ENCODE measurements at places on chromosomes 5 and 9. TPM values are rescaled to one million over a fixed set of nuclear protein-coding genes. Genes with fewer than 3 reads are reported as not detected.

The PCDHB10 gene
- 2.9 TPM for total RNA-seq

The ENG gene
- total RNA-seq, result 4.0 TPM

DNA sequence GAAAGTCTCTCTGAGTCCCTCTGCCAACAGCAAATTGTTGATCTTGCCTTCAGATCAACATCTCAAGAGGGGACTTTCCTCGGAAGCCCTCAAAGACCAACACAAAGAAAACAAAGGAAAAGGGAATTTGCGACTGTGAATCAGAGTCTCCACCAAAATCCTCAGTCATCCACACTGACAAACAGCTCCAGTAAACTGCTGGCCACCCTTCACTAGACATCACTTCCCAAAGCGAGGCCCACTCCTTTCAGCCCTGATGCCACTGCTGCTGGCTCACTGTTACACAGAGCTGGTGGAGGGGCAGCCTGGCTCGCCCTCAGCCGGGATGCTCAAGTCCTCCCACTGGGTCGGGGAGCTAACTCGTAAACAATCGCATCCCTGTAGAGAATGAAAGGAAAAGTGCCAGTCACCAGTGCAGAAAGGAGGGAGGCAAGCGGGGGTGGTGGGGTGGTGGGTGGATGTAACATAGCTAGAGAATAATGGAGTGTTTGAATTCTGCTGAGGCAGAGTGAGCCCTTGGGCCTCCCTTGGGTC is 1.3 kb downstream of the FGF1 start:
- DNase-seq, result peak; percentile 88

DNA sequence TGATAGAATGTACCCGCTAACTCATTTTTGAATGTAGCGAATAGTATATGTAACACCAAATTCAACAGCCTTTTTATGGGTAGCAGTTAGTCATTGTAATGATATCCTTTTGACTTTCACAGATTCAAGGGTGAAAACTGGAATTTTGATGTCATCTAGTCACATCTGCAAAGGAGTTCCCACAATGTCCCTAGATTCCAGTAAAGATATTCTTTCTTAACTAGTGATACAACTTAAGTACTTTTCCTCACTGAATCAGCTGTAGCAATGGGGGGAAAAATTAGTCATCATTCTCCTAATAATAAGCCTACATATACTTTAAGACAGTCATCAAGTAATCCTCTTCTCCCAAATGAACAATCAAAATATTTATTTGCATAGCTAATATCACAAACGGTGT is 11.5 kb upstream of the SSBP2 start:
- DNase-seq, result no peak

GRCh38 chr9:85310573-85310972 is 431.2 kb downstream of the AGTPBP1 start:
- DNase-seq, result no peak

All from endodermal cell (in vitro differentiated cells).